Glutamatergic neuron (in vitro differentiated cells): ENCODE measurements at places on chromosomes 2 and 18. TPM values are rescaled to one million over a fixed set of nuclear protein-coding genes. Genes with fewer than 3 reads are reported as not detected.
A peak's percentile ranks its signal among the peaks of the same experiment; 100 is the strongest.

The EPHA4 gene
- total RNA-seq, result 57.2 TPM

GRCh38 chr2:230068016-230068650 is 591 bp downstream of the SLC16A14 start:
- peak; percentile 72 for DNase-seq
- H3K4me1 ChIP-seq, result peaks cover 4% of the 10 kb centered on the region
- no peaks in the 10 kb centered on the region for H3K36me3 ChIP-seq
- H3K27ac ChIP-seq, result no peak overlapping the region
- H3K27me3 ChIP-seq, result peaks cover 16% of the 10 kb centered on the region

DNA sequence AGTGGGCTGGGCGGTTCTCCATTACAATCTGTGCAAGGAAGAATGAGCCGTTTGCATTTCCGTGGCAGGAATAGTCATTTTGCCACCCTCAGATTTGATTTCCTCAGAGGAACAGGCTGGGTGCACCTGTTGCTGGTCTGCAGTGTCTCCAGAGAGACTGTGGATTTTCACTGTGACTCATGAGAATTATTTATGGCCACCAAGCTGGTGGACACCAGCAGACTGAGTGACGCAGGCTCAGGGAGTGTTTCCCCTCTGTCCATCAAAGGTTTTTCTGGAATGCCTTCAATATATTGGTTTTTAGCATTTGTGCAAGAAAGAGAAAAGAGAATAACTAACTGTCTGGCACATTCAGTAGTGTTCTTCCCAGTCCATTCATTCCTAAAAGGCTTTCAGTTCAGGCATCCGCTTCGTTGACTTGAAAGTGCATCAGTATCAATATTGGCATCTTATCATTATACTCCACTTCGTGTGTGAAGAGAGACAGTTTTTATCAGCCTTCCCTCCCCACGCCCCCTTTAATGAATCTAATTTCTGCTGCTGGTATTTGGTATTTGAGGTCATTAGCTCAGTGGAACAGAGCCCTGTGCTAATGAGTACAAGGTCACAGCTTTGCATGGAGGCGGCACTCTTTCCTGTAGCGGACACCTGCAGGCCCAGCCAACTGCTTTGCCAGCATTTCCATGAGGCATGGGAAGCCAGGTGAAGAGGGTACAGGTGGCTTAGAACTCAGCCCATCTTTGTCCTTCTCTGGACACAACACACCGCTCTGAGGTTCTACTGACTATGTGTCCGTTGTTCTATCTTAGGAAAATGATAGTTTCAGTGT is 39.9 kb downstream of the PRKCE start:
- peaks cover 39% of the 10 kb centered on the region for H3K4me1 ChIP-seq
- no peaks in the 10 kb centered on the region for H3K27me3 ChIP-seq
- DNase-seq, result no peak
- H3K4me3 ChIP-seq, result peak overlapping the region; percentile 32
- no peaks in the 10 kb centered on the region for H3K36me3 ChIP-seq

The DCDC2C gene
- total RNA-seq, result not detected

The STEAP3 gene
- 2.1 TPM for total RNA-seq

- no peak overlapping the region for H3K27ac ChIP-seq
- DNase-seq, result no peak
- peaks cover 6% of the 10 kb centered on the region for H3K4me1 ChIP-seq
- H3K4me3 ChIP-seq, result no peak overlapping the region
- H3K36me3 ChIP-seq, result no peaks in the 10 kb centered on the region
Measured at GRCh38 chr2:65075176-65075575, 19.0 kb downstream of the CEP68 start.

GRCh38 chr2:95296011-95296410 is 1.1 kb upstream of the KCNIP3 start:
- peaks cover 3% of the 10 kb centered on the region for H3K4me1 ChIP-seq
- H3K36me3 ChIP-seq, result peaks cover 13% of the 10 kb centered on the region
- H3K27me3 ChIP-seq, result peaks cover 5% of the 10 kb centered on the region
- no peak overlapping the region for H3K27ac ChIP-seq
- no peak for DNase-seq

The SERPINB7 gene
- not detected for total RNA-seq

The MALL gene
- total RNA-seq, result 0.49 TPM

The CYP1B1 gene
- 3.4 TPM for total RNA-seq

DNA sequence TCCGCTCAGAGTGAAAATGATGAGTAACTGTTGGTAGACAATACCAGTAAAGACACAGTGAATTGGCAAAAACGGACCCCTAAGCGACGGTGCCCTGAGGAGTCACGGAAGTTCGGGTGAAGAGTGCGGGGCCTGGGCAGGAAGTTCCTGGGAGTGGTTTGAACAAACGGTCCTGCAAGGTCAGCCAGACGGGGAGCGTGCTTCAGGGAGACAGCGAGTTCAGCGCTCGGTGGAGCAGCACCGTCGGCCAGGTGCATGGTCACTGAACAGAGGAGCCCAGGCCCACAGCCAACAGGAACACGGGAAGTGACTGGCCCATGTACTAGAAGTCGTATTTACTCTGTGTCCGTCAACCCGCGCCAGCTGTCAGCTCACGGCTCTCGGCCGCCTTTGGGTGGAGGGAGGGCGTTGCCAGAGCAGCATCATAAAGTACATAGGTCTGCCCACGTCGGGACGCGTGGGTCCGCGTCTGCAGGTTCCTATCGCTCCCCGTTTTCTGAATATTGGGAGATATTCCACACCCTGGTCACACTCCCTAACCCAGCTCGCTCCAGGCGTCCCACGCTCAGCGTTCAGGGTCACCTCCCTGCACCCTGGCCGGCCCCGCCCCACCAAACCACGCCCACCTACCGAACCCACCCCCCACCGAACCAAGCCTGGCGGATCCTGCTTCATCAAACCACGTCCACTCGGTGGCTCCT is 75.6 kb upstream of the UXS1 start:
- no peaks in the 10 kb centered on the region for H3K36me3 ChIP-seq
- H3K27ac ChIP-seq, result no peak overlapping the region
- peaks cover 1% of the 10 kb centered on the region for H3K4me1 ChIP-seq
- H3K4me3 ChIP-seq, result peak overlapping the region; percentile 82

DNA sequence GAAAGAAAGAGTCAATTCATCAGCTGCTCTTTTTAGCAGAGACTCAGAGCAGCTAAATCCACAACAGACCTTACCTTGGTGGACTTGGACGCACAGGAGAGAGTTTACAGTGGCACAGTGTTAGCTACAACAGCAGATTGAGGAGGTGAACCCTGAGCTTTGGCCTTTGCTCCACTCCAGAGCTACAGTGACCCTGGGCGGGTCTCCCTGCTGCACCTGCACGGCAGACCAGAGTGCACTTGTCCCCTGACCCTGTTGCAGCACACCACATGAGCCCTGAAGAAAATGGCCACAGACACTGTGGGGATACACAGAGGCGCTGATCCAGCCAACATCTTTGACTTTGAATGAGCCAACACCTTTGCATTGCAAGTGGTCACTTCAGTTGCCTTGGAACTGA is 11.0 kb downstream of the SLC19A3 start:
- no peaks in the 10 kb centered on the region for H3K36me3 ChIP-seq
- no peak overlapping the region for H3K4me3 ChIP-seq
- no peaks in the 10 kb centered on the region for H3K4me1 ChIP-seq
- H3K27me3 ChIP-seq, result peaks cover 3% of the 10 kb centered on the region
- no peak overlapping the region for H3K27ac ChIP-seq
- DNase-seq, result no peak

GRCh38 chr2:159942146-159942545 is 120.3 kb downstream of the PLA2R1 start:
- H3K27ac ChIP-seq, result no peak overlapping the region
- no peaks in the 10 kb centered on the region for H3K27me3 ChIP-seq
- no peak for DNase-seq

The WIPF1 gene
- total RNA-seq, result 15.5 TPM

- no peaks in the 10 kb centered on the region for H3K4me1 ChIP-seq
- no peak overlapping the region for H3K4me3 ChIP-seq
- no peak for DNase-seq
- no peaks in the 10 kb centered on the region for H3K36me3 ChIP-seq
- no peak overlapping the region for H3K27ac ChIP-seq
- H3K27me3 ChIP-seq, result peaks cover 1% of the 10 kb centered on the region
Measured at GRCh38 chr2:172256886-172257285, 154.2 kb upstream of the DLX2 start.

The PXDN gene
- 226 TPM for total RNA-seq

- DNase-seq, result no peak
- H3K4me1 ChIP-seq, result no peaks in the 10 kb centered on the region
- H3K27ac ChIP-seq, result no peak overlapping the region
- H3K27me3 ChIP-seq, result no peaks in the 10 kb centered on the region
- H3K4me3 ChIP-seq, result no peak overlapping the region
Measured at GRCh38 chr2:189293164-189293563, 113.6 kb upstream of the COL5A2 start.

The SCN3A gene
- total RNA-seq, result 22.2 TPM

- no peak for DNase-seq
- H3K4me1 ChIP-seq, result peaks cover 25% of the 10 kb centered on the region
- peaks cover 2% of the 10 kb centered on the region for H3K27me3 ChIP-seq
Measured at GRCh38 chr2:100198461-100199230, 56.3 kb upstream of the AFF3 start.

DNA sequence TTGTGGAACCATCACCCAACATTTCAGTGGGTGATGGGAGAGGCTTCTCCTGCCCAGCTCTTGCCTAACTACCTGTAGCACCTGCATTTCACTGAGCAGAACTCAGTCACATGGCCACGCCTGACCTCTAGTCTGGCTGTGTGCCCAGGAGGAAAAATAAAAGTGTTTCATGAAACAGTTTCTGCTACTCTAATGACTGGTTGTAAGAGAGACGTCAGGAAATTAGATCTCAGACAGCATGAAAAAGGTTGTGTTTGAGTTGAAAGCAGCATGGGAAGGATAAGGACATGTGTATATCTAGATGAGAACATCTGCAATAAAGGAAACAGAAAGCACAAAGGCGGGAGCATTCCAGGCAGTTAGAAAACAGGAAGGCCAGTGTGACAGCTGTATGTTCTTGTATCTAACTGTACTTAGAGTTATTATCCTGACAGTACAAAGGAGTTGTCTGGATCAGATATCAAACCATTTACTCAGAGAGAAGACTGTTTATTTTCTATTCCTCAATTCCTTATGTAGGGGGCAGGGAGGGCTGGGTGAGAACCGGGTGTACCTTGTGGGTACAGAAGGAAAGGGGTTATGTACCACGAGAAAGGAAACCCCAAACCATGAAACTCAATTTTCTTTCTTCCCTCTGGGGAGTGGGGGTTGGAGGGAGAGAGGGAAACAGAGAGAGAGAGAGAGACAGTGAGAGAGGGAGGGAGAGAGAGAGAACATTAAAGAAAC is 307.4 kb upstream of the VWC2L start:
- DNase-seq, result no peak
- H3K27me3 ChIP-seq, result peaks cover 2% of the 10 kb centered on the region
- peaks cover 17% of the 10 kb centered on the region for H3K4me1 ChIP-seq

The PMAIP1 gene
- total RNA-seq, result 12.6 TPM

DNA sequence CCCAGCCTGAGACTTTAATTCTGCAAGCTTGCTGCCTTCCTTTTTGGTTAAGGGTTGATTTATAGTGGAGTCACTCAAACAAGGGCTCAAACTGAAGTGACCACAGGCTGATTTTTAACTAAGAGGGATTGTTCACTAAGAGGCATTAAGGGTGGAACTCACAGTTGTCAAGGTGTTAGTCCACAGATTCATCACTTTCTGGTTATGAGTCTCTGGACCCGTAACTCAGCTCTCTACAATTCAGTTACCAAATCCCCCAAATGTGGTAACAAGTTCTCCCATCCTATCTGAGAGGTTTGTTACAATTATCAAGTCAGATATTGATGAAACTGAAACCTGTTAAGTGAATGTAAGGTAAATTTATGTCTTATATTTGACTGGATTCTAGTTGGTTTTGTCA is 185.9 kb upstream of the KLHL14 start:
- no peak overlapping the region for H3K4me3 ChIP-seq
- no peaks in the 10 kb centered on the region for H3K4me1 ChIP-seq
- H3K27me3 ChIP-seq, result no peaks in the 10 kb centered on the region
- H3K36me3 ChIP-seq, result no peaks in the 10 kb centered on the region
- no peak overlapping the region for H3K27ac ChIP-seq

GRCh38 chr2:3289171-3289515 is 88.5 kb downstream of the EIPR1 start:
- DNase-seq, result no peak
- H3K36me3 ChIP-seq, result peaks cover 8% of the 10 kb centered on the region
- peaks cover 28% of the 10 kb centered on the region for H3K4me1 ChIP-seq
- H3K27me3 ChIP-seq, result peaks cover 11% of the 10 kb centered on the region
- no peak overlapping the region for H3K27ac ChIP-seq
- no peak overlapping the region for H3K4me3 ChIP-seq

DNA sequence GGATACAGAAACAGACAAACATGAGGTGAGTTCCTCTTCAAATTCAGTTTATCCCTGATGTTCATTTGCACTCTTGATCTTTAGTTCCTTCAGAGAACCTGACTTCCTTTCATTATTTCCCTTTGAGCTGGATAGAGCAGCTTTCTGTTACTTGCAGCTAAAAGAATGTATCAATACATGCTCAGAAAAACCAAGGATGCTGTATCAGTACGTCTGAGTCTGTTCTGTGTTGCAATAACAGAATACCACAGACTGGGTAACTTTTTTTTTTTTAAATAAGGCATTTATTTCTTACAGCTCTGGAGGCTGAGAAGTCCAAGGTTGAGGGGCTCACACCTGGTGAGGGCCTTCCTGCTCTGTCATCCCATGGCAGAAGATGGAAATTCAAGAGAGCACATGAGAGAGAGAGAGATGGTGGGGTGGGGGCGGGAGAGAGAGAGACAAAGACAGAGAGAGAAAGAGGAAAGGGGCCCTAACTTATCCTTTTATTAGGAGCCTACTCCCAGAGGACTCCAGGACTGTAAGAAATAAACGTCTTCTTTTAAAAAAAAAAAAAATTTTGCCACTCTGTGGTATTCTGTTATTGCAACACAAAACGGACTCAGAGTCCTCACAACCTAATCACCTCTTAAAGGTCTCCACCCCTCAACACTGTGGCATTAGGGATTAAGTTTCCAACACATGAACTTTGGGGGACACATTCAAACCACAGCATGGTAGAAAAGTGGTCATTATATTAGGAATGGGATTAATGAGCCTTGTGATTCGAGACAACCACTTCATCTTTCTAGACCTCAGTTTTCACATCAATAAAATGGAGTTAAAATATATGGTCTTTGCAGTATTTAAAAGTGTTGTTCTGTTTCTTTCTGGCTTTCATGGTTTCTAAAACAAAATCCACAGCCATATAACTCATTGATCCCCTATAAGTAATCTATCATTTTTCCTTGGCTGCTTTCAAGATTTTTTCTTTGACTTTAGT is 18.4 kb upstream of the SELENOI start:
- no peak overlapping the region for H3K27ac ChIP-seq
- no peak overlapping the region for H3K4me3 ChIP-seq
- no peaks in the 10 kb centered on the region for H3K4me1 ChIP-seq
- H3K36me3 ChIP-seq, result no peaks in the 10 kb centered on the region
- no peak for DNase-seq

GRCh38 chr2:174529916-174530315 is 43.1 kb upstream of the GPR155 start:
- H3K27me3 ChIP-seq, result no peaks in the 10 kb centered on the region
- peaks cover 16% of the 10 kb centered on the region for H3K36me3 ChIP-seq
- peaks cover 9% of the 10 kb centered on the region for H3K4me1 ChIP-seq

The INO80B gene
- 18.5 TPM for total RNA-seq

The POTEC gene
- total RNA-seq, result not detected
